Frontal cortex (tissue), 4 donors: ENCODE measurements at places on chromosomes 1 and 21.

DNA sequence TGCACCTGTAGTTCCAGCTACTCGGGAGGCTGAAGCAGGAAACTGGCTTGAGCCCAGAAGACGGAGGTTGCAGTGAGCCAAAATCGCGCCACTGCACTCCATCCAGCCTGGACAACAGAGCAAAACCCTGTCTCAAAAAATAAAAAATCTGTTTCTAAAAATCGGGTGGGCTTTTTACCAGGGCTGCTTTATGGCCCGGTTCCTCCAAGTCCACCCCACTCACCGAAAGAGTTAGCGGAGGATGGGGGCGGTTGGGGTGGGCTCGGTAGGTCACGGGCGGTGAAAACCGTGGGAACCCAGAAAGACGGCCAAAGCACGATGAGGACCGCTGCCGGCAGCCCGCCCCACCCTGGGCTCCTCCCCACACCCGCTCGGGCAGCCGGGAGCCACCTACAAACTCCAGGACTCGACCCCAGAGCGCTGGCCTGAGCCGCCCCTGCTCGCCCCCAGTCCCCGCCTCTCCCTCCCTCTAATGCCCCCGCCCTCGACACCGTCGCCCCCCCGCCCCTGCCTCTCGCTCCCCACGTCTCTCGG lies 846 bp upstream of the PER3 start:
- no peak for DNase-seq

- peak; percentile 18 for DNase-seq
Measured at GRCh38 chr1:222817529-222817928, 2.7 kb downstream of the DISP1 start.

DNA sequence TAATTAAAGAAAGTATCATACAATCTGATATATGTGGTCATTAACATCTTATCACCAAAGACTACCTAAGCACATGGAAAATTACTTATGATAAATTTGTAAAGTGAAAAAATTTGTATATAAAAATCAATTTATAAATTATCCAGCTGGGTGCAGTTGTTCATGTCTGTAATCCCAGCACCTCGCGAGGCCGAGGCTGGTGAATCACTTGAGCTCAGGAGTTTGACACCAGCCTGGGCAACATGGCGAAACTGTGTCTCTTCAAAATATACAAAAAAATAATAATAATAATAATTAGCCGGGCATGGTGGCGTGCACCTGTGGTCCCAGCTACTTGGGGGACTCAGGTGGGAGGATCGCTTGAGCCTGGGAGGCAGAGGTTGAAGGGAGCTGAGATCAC lies 82.8 kb upstream of the SYT6 start:
- DNase-seq: no peak

- DNase-seq: no peak
Measured at GRCh38 chr21:25441835-25442234, 165.4 kb downstream of the MRPL39 start.

DNA sequence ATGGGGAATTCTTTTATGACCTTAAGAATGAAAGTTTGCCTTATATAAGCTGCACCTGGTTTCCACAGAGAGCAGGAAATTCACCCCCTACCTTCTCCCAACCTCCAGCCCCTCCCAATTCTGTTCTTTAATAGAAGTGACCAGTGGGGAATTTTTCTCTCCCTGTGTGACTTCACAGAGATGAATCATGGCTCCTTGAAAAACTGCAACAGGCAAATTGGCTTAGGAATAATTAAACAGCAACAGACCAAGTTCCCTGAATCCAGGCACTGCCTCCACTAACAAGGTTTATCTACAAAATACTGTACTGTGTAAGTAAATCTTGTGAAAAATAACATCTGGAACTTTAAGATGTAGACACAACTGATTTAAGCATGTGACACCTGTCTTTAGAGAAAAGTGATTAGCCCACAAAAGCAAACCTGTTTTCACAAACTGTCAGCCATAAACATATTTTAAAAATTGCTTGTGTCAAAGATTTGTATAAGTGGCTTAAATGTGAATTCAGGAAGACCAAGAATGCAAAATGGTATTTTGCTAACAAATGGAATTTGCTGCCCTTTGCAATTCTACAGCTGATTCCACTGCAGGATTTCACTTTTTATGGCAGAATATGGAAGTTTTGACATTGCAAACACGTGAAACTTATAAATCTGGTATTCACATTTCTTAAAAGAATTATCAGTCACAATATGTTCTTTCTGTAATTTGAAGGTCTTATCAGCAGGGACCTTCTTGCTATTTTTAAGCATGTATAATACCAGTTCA lies 54.0 kb downstream of the ALG14 start:
- no peak for DNase-seq

DNA sequence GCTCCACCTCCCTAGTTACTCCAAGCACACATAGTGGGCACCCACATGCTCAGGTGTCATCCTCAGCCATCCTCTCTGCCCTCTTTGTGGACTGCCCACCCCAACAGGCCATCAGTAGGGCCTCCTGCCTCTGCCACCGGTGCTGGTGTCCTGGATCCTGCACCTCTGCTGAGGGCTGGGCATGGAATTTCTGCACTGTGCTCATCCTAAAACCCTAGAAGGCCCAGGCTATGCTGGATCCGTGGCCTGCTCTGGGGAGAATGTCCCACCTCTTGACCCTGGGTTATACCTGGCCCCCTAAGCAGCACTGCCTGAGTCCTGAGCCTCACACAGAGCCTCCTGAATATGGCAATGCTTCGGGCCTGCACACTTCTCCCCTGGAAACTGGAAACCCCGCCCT lies 318.3 kb downstream of the MATN1 start:
- DNase-seq: no peak

DNA sequence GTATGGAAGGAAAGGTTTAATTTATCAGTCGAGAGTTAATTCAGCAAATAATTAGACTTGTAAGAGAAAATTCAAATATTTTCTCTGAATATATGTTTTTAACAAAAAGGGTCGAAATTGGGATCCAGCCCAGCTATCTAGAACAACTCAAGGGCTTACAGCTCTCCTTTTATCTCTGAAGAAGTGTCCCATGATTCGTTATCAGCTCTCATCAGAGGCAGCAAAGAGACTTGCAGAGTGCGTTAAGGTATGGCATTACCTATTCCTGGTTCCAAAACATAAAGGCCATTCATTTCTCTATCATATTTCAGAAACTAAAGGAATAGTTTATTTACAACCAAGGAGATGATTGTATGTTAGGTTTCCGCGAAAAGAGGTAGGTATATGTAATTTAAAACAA lies 9.4 kb downstream of the VPS45 start:
- no peak for DNase-seq

DNA sequence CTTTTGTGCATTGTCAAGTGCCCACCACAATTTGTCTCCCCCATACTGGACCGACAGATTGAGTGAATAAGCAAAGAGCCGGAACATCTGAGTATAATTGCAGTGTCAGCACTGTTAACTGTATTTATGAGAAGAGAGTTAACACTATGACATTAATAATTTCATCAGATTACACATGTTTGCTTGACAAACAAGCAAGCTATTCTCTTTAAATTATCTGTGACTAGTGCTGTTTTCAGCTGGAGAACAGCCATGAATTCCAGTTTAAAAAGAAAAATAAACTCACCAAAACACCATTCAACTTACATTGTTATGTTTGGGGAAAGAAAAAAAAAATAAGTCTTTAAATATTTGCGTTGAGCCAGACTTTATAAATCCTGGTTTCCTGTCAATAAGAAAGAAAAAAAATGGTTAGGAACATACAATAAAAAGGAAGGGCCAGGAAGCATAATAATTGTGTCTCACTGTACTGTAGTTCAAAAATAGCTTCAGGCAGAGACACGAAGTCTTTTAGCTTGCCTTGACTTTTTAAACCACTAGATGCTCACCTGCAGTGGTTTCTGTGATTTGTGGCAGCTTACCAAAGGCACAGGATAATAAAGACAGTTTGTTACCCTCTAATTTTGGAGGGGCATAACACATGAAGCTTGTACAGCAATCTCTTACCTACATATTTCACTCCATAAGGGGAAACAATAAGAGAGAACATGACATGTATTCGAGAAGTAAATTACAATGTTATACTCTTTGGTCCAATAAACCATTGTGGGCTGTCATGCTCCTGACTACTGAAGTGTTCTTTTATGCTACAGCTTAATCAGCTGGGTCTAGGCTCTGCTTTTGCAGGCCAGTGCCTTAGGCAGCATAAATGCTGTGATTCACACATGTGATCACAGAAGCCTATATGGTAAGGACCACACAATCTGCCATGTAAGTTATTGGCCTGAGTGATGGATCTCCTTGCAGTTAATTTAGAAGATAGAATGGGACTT lies 302.0 kb upstream of the ADGRL2 start:
- no peak for DNase-seq
